ENCODE measurements at places on chromosomes 3 and 15. TPM values are rescaled to one million over a fixed set of nuclear protein-coding genes. Genes with fewer than 3 reads are reported as not detected.

DNA sequence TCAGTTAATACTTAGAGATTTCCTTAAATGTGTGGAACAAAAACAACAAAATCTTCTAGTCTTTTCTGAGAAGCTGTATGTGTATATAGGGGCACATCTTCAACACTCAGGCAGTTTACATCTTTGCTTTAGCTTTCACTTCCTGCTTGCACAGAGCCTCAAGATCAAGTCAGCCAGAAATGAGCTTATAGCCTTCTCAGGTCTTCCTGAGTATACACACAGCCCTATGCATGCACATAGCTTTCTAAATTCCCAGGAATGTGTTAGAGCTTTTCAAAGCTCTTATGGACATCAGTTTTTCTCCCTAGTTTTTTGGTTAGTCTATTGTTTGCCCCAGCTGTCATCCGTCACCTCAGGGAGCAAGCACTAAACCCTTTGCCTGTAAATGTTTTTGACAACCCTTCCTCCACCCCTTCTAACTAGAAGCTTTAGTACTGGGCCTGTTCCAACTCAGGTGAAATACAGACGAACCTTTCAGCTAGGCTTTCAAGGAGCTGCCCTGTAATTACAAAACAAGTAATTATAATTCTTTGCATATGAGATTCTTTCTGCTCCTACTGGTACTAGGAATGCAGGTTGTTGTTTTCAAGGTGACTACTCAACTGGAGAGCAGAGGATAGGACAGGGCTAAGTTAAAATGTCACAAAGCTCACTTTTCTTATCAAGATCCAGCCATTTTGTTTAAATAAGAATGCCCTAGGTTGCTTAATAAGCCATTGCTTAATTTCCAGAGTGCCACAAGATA lies 22.6 kb upstream of the MTMR10 start:
- DNase-seq: no peak

DNA sequence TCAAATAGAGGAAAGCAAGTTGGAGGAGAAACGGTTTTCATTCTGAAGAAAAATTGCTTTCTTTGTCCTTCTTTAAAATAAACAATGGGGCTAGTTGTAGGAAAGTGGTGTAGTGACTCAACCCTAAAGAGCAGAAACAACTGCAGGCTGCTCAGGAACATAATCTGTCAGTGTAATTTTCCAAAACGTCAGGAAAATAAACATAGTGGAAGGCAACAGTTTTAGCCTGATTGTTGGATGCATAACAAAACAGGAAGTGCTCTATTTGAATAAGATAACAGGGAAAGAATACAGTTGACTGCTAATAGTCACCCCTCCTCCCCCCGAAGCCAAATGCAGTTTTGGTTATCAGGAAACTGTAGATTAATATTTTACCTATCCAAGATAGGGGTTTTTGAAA lies 167.6 kb downstream of the ECT2 start:
- DNase-seq: no peak

GRCh38 chr15:42107473-42107872 lies 13.1 kb upstream of the PLA2G4D start:
- DNase-seq: no peak

GRCh38 chr3:129230311-129231019 lies 18.9 kb upstream of the COPG1 start:
- no peak for DNase-seq

DNA sequence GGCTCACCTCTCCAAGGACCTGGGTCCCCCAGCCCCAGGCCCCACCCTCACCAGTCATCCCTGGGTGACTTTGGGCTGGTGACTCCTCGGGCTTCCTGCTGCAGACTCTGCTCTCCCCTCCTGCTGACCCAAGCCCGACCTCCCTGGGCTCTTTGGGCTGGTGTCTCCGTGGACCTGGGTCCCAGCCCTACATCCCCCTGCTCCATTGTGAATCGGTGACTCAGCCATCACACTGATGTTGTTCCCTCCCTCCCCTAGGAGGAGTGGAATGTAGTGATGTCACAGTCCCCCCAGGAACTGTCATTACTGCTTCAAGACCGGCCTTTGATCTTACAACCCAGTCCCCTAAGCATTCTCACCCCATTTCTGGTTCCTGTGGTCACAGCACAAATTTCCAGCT lies 83.7 kb downstream of the ADAMTS7 start:
- no peak for DNase-seq

GRCh38 chr3:192890347-192891335 lies 27.0 kb downstream of the MB21D2 start:
- no peak for DNase-seq

- DNase-seq: no peak
Measured at GRCh38 chr3:25648107-25648535, 16.6 kb downstream of the TOP2B start.

- no peak for DNase-seq
Measured at GRCh38 chr3:13869761-13870343, 10.0 kb downstream of the WNT7A start.

DNA sequence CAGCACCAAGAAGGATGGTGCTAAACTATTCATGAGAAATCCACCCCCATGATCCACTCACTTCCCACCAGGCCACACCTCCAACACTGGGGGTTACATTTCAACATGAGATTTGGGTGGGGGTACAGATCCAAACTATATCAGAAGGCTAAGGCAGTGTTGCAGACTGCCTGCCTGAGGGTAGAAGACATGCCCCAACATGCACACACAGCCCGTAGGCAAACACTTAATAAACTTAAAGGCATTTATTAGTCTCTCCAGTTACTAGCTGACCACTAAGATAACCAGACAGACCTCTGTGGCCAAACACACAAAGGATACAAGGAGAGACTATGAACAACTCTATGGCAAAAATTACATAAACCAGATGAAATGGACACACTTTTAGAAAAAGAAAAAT lies 10.2 kb downstream of the FAM162A start:
- DNase-seq: no peak

GRCh38 chr15:25251700-25252390 lies 187.0 kb downstream of the UBE3A start:
- no peak for DNase-seq

DNA sequence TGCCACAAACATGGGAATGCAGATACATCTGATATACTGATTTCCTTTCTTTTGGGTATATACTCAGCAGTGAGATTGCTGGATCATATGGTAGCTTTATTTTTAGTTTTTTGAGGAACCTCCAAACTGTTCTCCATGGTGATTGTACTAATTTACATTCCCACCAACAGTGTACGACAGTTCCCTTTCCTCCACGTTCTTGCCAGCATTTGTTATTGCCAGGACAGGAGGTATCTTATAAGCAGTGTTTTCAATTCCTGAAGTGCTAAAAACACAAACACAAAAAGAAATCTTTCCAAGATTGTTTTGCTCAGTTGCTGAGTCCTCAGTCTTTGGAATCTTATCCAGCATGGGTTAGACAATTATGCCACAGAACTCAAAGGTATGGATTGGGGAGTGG lies 13.5 kb downstream of the GTF2E1 start:
- DNase-seq: no peak

GRCh38 chr3:183260167-183260904 lies 7.3 kb downstream of the B3GNT5 start:
- DNase-seq: no peak

- no peak for DNase-seq
Measured at GRCh38 chr15:29945943-29946596, 123.8 kb upstream of the TJP1 start.

DNA sequence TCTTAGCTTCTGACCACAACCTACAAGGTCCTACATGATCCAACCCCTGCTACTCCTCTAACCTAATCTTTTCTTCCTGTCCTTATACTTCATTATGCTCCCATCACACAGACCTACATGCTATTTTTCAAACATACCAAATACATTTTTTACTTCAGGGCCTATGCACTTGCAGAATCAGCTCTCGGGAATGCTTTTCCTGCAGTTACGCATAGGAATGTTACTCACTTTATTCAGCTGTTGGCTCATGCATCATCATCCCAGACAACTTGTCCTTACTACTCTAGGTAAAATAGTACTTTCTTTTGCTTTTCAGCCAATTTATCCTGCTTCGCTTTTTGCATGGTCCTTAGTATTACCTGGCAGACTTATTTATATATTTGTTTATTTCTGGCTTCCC lies 105.6 kb downstream of the OXSM start:
- no peak for DNase-seq

DNA sequence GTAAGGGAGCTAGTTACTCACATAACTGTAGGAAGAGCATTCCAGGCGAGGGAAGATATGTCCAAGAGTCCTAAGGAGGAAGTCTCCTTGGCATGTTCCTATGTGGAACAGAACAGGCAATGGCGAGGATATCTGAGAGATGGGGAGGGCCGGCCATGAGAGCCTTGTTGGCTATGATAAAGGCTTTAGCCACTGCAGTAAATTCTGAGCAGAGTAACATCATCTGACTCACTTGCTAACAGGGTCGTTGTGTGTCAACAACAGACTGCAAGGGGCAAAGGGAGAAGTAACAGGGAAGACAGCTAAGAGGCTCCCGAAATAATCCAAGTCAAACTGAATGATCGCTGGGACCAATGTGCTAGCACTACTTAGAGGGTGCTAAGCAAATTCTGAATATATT lies 21.6 kb downstream of the SFMBT1 start:
- no peak for DNase-seq

GRCh38 chr3:51937014-51937413 lies 4.7 kb downstream of the RRP9 start:
- no peak for DNase-seq

DNA sequence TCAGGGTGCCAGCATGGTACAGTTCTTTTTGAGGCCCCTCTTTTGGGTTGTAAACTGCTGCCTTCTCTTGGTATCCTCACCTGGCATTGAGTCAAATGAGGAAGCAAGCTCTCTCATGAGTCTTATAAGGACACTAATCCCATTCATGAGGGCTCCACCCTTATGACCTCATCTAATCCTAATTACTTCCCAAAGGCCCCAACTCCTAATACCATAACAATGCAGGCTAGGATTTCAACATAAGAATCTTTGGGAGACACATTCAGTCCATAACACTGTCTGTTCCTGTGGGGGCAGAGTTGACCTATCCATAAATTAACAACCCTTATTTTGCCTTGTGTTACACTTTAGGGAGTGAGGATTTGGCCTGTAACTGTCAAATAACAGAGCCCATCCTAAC lies 278.3 kb downstream of the LRTM1 start:
- no peak for DNase-seq

DNA sequence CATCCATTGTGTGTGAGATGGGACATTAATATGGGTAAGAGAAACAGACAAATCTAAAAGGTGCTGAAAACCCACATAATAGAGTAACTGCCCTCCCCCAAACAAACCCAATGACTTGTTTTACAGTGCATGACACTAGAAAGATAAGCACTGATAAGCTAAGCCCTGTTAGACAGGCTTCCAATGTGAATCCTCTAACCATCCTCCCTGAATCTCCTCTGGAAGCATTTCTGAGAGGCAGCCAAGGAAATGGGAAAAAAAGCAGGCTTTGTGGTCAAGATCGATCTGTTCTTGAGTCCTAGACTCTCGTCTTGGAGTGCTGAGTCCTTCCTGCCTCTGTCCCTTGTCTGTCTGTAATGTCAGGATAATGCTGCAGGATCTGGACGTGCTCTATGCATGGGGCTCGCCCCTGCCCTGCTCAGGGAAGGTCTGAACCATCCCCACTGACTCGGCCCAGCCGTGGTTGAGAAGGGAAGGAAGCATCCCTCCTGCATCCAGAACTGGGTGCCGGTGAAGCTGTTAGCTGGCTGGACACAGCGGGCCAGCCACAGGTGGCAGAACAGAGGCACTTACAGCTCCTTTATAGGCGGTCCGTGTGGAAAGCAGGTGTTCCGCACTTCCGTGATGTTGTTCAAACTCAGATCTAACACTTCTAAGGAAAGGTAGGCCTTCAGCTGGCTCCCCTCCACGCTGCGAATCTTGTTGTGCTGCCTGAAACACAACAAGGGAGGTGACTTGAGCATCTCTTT lies 84.1 kb downstream of the LRIG1 start:
- no peak for DNase-seq

GRCh38 chr3:125202197-125202596 lies 10.4 kb downstream of the SLC12A8 start:
- no peak for DNase-seq

GRCh38 chr15:68608206-68608843 lies 29.5 kb downstream of the CORO2B start:
- peak; percentile 88 for DNase-seq

DNA sequence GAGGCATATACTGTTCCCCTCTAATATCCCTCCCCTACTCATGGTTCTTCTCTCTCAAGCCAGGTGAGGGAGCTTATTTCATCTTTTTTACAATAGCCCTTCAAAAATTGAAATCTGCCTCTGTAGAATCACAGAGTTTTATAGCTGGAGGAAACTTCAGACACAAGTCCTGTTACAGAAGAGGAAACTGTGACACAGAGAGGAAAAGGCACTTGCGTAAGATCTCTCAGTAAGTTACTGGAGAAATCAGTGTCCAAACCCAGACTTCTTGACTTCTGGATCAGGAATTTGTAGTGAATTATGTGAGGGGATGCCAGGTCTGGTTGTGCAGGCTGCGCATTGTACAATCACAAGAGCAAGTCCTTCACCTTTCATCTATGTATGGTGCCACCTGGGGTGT lies 4.6 kb downstream of the FGD5 start:
- DNase-seq: no peak

DNA sequence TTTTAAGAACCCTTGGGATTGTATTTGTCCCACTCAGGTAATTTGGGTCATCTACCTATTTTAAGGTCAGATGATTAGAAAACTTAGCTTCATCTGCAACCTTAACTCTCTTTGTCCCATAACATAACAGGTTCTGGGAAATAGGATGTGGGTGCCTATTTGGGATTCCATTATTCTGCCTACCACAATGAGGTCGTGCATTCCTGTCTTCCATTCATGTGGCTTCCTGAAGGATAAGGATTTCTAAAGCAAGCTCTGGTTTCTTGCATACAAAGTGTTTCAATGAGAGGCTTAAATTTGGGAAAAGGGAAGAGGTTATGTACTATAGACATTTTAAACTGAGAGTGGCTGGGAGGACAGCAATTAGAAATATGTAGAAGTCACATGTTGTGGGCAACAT lies 190.3 kb downstream of the MCTP2 start:
- no peak for DNase-seq

DNA sequence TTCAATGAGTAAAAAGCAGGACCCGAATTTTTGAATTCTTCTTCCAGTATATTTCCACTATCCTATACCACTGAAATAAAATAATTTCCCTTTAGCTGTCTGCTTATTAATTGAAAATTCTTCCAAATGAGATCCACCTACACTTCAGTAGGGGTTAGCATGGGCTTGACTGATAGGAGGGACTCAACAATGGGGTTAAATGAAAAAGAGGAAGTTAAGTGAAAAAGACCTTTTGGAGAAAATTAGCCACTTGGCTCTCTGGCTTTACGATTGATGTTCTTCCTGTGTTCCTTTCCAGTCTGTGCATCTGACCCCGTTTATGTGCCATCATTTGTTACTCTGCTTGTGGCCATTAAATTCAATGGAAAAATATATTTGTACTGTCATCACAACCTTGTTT lies 54.0 kb upstream of the GCNT3 start:
- DNase-seq: no peak

Gene PPARG
- 8.5 TPM for total RNA-seq

Gene DAZL
- total RNA-seq: not detected

Gene RASGRP1
- 0.48 TPM for total RNA-seq

Gene RTP2
- total RNA-seq: not detected

Gene CPNE9
- not detected for total RNA-seq

Gene GOLGA8J
- 0.37 TPM for total RNA-seq

Gene NPAP1
- not detected for total RNA-seq

Gene SI
- not detected for total RNA-seq

Gene RAD18
- 17.6 TPM for total RNA-seq

Gene MKRN2
- 43.3 TPM for total RNA-seq

Gene TRPM1
- total RNA-seq: not detected

Gene SEMA7A
- total RNA-seq: 16.9 TPM

Gene CPB1
- total RNA-seq: not detected

All from uterus (tissue), 4 donors.